Activated CD4-positive, alpha-beta memory T cell treated with anti-CD3 and anti-CD28 coated beads, Interleukin-2, amount 10 ng/mL, durations not matched to agents 7 days and 5 days (primary cell): ENCODE measurements at places on chromosomes 7 and 10. TPM values are rescaled to one million over a fixed set of nuclear protein-coding genes. Genes with fewer than 3 reads are reported as not detected.

GRCh38 chr10:75682649-75683557, 251.5 kb downstream of the LRMDA start:
- H3K27me3 ChIP-seq: no peaks in the 10 kb centered on the region
- H3K4me1 ChIP-seq: no peaks in the 10 kb centered on the region
- DNase-seq: no peak
- H3K36me3 ChIP-seq: no peaks in the 10 kb centered on the region
- no peak overlapping the region for H3K4me3 ChIP-seq
- H3K27ac ChIP-seq: no peak overlapping the region

DNA sequence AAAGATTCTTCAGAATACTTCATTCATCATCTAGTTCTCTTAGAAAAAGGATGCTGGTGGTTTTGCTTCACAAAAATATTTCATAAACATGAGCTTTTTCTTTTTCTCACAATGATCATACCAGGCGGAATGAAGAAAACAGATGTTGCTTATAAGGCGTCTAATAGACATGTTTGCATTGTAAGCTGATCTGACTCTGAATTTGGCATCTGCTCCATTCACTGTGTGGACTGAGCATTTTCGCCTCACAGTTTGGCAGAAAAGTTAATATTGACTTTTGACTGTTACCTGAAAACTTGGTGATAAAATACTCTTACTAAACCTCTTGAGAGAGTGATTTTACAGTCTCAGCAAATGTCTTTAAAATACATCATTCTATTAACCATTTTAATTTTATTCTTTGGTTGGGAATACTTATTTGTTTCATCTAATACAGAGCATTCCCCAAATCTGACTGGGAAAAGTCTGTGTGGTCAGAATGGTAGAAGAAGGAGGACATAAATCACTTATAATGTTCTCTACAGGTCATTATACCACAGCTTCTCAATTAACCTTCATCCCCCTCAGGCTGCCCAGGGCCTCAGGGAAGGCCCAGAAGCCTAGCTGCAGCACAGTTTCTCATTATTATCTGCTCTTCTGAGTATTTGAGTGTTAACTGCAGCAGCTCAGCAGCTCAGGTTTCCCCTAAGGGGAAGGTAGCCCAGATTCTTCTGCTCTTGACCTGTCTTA, 121.6 kb upstream of the KAT6B start:
- peaks cover 6% of the 10 kb centered on the region for H3K36me3 ChIP-seq
- DNase-seq: no peak
- H3K4me3 ChIP-seq: no peak overlapping the region
- H3K4me1 ChIP-seq: no peaks in the 10 kb centered on the region
- H3K27me3 ChIP-seq: no peaks in the 10 kb centered on the region

- no peaks in the 10 kb centered on the region for H3K27me3 ChIP-seq
- peak overlapping the region; percentile 92 for H3K27ac ChIP-seq
- DNase-seq: no peak
- H3K36me3 ChIP-seq: peaks cover 33% of the 10 kb centered on the region
These were observed 592 bp upstream of the PIK3CG start for GRCh38 chr7:106864298-106865081.

- no peaks in the 10 kb centered on the region for H3K27me3 ChIP-seq
- no peak for DNase-seq
- no peaks in the 10 kb centered on the region for H3K36me3 ChIP-seq
- peaks cover 20% of the 10 kb centered on the region for H3K4me1 ChIP-seq
- H3K27ac ChIP-seq: no peak overlapping the region
These were observed 151.9 kb downstream of the PRKAG2 start for GRCh38 chr7:151724920-151725584.

DNA sequence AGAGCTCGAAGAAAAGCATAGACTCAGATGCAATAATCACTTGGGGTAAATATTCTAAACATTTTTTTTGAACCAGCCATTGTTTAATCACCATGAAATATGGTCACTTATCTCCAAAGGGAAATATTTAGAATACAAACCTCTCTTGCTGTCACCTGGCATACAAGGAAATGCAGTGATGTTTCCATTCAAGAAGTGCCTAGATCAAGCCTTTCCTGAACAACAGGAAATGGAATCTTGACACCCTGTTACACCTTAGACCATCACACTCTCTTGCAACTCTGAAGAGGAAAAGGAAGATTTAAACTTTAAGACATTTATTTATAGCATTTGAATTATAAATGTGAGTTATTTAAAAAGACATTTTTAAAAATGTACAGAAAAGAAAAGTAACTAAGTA, 263.0 kb upstream of the BMPER start:
- no peak overlapping the region for H3K4me3 ChIP-seq
- no peaks in the 10 kb centered on the region for H3K27me3 ChIP-seq
- H3K4me1 ChIP-seq: no peaks in the 10 kb centered on the region
- no peak overlapping the region for H3K27ac ChIP-seq
- DNase-seq: no peak
- no peaks in the 10 kb centered on the region for H3K36me3 ChIP-seq

DNA sequence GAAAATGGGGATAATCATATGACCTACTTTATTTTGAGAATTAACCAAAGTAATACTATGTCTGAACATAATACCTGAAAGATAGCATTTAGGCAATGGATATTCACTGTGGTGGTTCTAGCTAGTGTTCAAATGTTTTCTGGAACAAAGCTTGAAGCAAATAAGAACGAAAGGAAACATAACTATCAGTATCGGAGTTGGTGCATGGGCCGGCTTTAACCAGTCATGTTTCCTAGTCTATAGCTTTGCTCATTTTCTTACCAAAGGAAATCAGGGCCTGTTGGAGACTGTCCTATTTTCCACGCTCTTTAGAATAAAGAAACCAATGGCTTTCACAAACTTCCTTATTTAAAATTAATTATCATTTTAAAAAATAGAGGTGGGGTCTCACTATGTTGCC, 8.9 kb downstream of the IL2RA start:
- H3K4me1 ChIP-seq: peaks cover 90% of the 10 kb centered on the region
- DNase-seq: peak; percentile 15
- peak overlapping the region; percentile 76 for H3K4me3 ChIP-seq
- H3K27me3 ChIP-seq: no peaks in the 10 kb centered on the region
- peaks cover 88% of the 10 kb centered on the region for H3K36me3 ChIP-seq

- no peak overlapping the region for H3K4me3 ChIP-seq
- no peaks in the 10 kb centered on the region for H3K4me1 ChIP-seq
- H3K27me3 ChIP-seq: no peaks in the 10 kb centered on the region
- no peaks in the 10 kb centered on the region for H3K36me3 ChIP-seq
- no peak for DNase-seq
- H3K27ac ChIP-seq: no peak overlapping the region
These were observed 497.8 kb downstream of the DNAJB6 start for GRCh38 chr7:157834501-157835163.

DNA sequence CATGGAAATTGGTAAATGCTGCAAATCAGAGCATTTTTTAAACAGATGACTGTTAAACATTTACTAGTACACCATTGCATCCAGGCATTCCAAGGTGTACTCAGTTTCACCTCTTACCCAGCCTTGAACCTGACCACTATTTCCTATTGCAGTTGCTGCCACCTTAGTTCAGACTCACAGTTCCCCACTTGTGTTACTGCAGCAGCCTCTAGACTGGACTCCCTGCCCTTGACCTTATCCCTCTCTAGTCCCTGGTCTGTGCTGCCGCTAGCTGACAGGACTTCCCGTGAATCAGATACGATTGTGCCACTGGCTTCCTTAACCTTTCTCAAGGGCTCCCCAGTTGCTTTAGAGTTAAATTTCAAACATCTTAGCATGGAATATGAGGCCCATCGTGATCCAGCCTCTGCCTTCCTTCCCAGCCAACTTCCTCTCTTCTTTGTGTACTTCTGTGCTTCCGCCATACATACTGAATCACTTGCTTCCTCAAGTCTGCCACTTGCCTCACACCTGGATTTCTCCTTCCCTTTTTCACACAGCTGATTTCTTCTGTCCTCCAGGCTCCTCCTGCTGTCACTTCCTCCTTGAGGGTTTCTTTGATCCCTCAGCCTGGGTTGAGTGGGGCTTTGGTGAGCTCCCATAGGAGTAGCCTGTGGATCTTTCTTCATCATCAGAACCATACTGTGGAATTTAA, 118.7 kb upstream of the GJD4 start:
- H3K27ac ChIP-seq: no peak overlapping the region
- no peak overlapping the region for H3K4me3 ChIP-seq
- H3K27me3 ChIP-seq: no peaks in the 10 kb centered on the region
- DNase-seq: no peak
- H3K36me3 ChIP-seq: peaks cover 14% of the 10 kb centered on the region

DNA sequence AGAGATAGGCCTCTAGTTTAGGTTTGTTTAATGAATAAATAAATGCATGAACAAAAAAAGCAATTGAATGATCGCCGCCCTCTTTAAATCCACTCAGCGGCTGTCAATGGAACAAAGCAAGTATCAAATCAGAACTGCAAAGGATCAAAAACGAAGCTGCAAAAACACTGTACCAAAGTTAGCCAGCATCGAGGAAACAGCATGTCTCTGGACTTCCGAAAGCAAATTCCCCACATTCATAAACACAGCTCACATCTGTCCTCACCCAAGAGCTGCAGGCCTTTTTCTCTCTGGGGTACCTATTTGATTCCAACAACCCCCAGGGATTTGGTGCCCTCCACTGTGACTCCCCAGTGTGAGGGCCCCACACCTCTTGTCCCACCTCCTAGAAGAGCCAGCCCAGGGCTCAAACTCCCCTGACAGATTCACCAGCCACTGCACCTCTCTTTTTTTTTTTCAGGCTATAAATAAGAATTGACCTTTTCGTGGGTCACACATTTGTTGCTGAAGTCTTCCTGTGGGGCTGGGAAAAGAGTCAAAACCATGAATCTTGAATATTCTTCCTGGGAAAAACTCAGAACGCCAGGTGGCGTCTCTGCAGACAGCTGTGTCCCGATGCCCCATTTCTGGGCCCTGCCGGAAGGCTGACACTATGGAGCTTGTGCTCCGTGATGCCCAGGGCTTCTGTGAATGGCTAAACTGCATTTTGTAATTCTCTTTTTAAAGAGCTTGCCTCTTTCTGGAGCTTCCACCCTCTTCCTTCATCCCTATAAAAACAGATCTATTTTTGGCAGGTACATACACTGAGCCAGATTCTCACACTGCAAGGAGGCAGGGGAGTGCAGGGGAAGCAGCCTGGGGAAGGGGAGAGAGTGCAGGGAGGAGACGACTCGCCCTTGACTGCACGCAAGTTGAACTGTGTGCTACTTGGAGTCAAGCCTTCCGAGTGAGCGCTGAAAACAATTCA, 51.7 kb downstream of the HSPA12A start:
- H3K27ac ChIP-seq: no peak overlapping the region
- H3K4me1 ChIP-seq: no peaks in the 10 kb centered on the region
- H3K27me3 ChIP-seq: no peaks in the 10 kb centered on the region
- no peaks in the 10 kb centered on the region for H3K36me3 ChIP-seq
- DNase-seq: no peak

DNA sequence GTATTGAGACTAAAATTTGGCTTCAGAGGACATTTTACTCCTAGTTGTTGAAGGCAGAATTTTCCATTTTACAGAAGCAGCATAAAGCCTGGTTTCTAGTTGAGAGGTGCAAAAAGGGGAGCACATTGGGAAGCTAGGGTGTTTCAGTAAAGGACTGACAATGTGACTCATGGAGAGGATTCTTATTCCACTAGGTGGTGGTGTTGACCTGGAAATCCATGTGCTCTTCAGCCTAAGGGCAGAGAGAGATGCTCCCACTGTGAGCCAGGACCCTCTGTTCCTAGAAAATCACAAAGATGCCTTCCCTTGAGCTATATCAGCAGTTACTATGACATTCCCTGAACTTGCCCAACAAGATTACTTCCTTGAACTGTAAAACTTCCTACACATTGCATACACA, 687.8 kb downstream of the IPMK start:
- no peaks in the 10 kb centered on the region for H3K36me3 ChIP-seq
- H3K4me3 ChIP-seq: no peak overlapping the region
- no peaks in the 10 kb centered on the region for H3K4me1 ChIP-seq

- H3K27me3 ChIP-seq: peaks cover 18% of the 10 kb centered on the region
- H3K27ac ChIP-seq: no peak overlapping the region
- no peak overlapping the region for H3K4me3 ChIP-seq
- H3K36me3 ChIP-seq: no peaks in the 10 kb centered on the region
These were observed 73.4 kb upstream of the SEPHS1 start for GRCh38 chr10:13421382-13421917.

DNA sequence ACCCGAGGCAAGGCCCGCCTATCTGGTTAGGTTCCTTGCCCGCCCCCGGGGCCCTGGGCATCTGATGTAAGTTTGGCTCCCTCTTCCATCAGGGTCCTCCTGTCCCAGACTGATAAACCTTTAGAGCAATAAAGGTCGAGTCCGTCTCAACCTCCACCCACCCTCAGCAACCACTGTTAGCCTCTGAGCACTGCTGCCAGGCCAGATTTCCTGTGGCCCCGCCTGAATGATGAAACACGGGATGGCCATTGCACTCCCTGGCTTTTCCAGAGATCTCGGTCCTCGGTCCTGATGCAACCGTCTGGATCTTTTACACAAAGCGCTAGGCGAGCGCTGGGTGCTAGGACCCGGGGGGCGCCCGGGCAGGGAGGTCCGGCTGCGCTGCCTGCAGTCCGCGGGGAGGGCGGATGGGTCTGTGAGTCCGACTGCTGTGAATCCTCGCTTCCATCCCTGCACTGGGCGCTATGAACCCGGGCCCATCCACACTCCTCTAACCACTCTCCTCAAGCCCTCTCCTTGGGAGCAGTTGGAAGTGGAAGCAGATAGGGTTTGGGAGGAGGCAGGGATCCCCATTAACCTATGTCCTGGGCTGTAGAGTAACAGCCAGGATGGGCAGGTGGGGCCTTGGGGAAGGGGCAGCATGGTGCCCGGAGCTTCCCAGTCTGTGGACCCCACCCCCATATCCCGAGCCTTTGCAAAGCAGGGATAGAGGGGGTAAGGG, 875 bp upstream of the DDIT4 start:
- no peaks in the 10 kb centered on the region for H3K27me3 ChIP-seq
- H3K36me3 ChIP-seq: peaks cover 40% of the 10 kb centered on the region
- H3K4me1 ChIP-seq: peaks cover 51% of the 10 kb centered on the region
- peak overlapping the region; percentile 71 for H3K27ac ChIP-seq

DNA sequence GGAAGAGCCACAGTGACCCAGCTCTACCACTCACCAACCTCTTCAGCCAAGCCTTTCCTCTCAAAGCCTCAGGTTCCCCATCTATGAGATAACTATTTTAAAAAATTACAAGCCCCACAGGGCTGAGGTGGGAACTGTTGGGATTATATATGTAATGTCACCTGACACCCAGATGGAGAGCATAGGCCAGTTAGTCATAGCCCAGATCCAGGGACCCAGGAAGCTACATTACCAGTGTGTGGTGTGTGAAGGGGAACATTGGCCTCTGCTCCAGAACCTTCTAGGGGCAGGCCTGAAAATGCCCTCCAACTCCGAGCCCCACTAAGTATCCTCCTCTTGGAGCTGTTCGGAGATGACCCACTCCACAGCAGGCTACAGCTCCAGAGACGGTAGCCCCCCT, 162.4 kb downstream of the NRF1 start:
- DNase-seq: no peak
- no peak overlapping the region for H3K27ac ChIP-seq
- no peak overlapping the region for H3K4me3 ChIP-seq
- peaks cover 5% of the 10 kb centered on the region for H3K4me1 ChIP-seq
- no peaks in the 10 kb centered on the region for H3K36me3 ChIP-seq
- H3K27me3 ChIP-seq: peaks cover 24% of the 10 kb centered on the region

CTAGE4 gene
- 3.4 TPM for total RNA-seq

GHRHR gene
- not detected for total RNA-seq

TFR2 gene
- 8.8 TPM for total RNA-seq

C7orf33 gene
- total RNA-seq: not detected

PALD1 gene
- 0.15 TPM for total RNA-seq
